NCI-H524 (cell line): ENCODE measurements at places on chromosomes 5 and 9.
A peak's percentile ranks its signal among the peaks of the same experiment; 100 is the strongest.

DNA sequence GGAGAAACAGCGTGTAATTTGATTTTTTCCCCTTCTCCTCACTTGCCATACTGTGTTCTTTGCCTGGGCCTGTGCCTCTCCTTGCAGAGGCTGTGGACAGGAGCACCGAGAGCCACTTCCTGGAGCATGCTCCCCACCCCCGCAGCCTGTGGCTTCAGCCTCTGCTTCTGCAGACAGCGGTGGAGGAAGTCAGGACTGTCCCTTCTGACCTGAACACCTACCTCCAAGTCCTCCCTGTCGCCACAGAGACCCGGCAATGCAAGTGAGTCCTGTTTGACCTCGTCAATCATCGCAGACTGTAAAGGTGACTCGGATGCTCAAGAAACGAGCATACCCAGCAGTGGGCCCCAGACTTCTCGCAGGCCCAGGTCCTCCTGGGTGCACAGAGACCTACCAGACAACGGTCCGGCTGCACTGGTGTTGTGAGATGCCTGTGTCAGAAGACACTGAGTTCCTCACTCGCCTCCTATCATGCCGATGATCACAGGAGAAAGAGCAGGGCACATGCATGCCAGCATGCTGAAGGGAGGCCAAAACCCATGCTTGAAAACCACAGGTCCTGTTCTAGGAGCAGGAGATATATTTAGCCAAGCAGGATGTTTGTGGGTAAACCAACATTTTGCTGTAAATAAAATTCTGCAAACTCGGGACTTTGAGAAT, 198.8 kb downstream of the AUH start:
- no peak for DNase-seq

DNA sequence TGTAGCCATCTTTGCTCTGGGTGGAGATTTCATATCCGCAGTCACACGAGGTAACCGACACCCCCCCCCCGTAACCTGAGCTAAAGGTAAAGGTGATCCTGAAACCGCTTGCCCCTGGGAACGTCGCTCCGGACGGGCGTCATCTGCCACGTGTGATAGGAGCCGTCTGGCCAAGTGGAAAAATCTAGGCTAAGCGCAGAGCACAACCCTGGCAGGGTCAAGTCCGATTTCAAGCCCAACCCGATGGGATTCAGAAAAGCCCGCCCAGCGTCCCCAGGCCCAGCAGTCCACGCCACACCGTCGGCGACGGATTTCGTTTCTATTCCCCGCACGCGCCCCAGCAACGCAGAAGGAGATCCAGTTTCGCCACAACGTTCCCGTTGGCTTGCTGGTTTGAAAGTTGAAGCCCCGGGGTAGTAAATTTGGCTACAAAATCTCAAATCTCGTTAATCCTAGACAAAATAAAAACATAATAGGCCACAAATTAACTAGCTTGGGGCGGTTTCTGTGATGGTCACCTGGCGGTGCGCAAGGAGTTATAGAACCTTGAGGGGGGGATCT, 32.4 kb upstream of the NFIB start:
- DNase-seq, result peak; percentile 17

- DNase-seq, result no peak
Observed at GRCh38 chr9:133506653-133507038, 18.1 kb downstream of the MYMK start.

DNA sequence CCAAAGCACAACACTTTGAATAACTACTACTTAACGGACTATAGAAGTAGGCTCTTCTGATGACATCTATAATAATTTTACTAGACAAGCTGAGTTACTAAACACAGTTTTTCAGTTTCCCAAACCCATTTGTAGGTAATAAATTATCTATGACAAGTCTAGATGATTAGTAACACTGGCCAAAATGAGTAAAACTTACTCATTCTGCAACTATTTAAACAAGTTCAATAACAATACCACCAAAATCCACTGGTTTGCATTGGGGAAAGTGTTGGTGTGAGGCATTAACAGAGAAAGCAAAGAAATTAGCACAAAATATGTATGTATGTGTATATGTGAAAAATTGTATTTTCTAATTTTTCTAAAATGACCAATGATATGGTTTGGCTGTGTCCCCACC, 119.3 kb downstream of the NR2F1-AS1 start:
- DNase-seq, result no peak

- no peak for DNase-seq
Observed at GRCh38 chr5:88193896-88194295, 74.7 kb downstream of the TMEM161B start.

DNA sequence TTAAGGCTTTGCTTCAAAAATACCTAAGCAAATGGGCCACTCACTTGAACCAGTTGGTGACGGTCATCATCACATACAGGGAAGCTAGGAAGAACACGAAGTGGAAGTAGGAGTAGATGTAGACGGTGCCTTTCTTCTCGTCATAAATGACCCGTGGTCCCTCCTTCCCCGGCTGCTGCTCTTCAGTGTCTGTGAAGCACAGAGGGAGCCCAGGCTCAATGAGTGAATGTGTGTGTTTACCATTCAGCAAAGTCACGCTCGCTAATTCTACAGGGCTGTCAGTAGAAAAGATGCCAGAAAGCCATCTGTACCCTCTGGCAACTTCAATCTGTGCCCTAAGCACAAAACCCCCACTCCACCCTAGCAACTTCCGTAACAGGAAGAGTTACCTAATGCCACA, 109.8 kb downstream of the SERINC5 start:
- no peak for DNase-seq

GRCh38 chr9:127004946-127005769, 90.6 kb downstream of the RALGPS1 start:
- DNase-seq, result peak; percentile 67

DNA sequence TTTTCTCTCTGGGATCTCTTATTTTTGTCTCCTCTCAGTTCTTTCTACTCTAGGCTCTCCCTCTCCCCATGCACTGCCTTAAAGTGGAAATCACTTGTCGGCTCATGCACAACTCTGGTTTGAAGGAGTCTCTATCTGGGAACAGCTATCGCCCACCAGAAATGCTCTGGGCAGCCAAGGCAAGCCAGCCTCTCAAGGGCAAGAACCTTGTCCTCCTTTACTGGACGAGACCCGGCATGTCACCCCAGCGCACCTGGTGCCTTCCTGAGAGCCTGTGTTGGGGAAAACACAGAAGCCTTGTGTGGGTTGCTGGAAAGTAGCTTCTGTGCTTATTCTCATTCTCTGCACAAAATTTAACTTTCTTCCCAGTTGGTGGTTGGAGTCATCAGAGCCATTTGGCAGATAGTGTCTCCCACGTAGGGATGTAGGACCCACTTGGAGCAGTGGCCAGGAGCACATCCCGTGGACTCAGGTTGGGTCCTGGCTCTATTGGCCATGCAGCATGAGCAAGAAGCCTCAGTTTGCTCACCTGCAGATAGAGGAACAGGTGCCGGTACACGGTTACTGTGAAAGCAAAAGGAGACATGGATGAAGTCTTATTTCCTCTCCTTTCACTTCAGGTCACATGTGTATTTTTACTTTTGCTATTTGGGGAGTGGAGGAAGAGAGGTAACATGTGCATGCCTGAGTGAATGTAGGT, 165.3 kb downstream of the IRX2 start:
- no peak for DNase-seq

- no peak for DNase-seq
Observed at GRCh38 chr9:69370430-69370829, 45.4 kb downstream of the ENTREP1 start.

DNA sequence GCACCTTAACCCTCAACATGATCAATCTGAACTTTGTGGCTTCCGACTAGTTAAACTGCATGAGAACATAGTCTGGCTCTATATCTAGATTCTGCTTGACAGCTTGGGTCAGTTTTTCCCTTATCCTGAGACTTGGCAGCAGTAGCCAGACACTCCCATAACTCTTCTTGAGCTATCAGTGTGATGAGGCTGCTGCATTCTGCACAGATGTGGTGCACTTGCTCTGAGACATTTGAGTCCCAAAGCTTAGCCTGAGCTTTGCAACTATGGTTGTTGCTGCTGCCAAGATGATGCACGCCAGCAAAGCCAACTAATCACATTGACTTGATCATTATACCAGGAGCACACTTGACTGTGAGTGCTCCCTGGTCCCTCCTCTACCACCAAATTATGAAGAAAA, 36.2 kb downstream of the MOCS2 start:
- no peak for DNase-seq

- no peak for DNase-seq
Observed at GRCh38 chr9:129777769-129778130, 24.9 kb upstream of the PTGES start.
